Fibroblast of gingiva (primary cell): ENCODE measurements at places on chromosomes 11 and 22.
A peak's percentile ranks its signal among the peaks of the same experiment; 100 is the strongest.

- DNase-seq = no peak
These were observed 131.0 kb upstream of the LDLRAD3 start for GRCh38 chr11:35812828-35813227.

DNA sequence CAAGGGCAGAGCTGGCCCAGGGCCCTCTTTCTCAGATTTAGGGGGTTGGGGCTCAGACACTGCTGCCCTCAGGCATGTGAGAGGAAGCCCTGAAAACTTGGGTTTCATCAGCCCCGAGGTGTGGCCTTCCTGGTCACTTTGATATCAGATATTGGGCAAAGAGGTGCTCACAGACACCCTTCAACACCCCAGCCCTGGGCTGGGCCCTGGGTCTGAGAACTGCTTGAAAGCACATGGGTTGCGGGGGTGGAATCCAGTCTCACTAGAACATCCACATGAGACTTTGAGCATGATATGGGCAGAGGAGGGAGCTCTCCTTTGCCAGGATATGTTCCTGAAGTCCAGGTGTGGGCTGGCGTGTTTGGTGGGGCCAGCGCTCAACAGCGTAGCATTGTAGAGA is 10.4 kb downstream of the DGAT2 start:
- no peak for DNase-seq

DNA sequence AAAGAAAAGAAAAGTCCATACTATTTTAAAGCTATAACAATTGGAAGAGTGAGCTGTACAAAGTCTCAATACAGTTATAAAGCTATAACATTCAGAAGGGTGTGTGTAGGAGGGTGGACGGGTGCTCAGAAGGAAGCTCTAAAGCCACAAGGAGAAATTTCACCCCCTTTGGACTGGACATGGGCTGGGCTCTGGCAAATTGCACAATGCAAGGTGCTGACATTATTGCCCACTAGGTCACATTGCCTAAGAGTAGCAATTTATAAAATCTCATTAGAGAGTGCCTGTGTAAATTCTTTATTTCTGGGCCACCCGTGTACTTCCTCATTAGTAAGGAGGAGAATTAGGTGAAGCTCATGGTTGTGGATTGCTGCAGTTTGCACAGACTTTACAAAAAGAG is 5.7 kb upstream of the APOBEC3A start:
- DNase-seq = peak; percentile 0

- DNase-seq = no peak
These were observed 15.3 kb downstream of the MACROD1 start for GRCh38 chr11:64150481-64151239.

DNA sequence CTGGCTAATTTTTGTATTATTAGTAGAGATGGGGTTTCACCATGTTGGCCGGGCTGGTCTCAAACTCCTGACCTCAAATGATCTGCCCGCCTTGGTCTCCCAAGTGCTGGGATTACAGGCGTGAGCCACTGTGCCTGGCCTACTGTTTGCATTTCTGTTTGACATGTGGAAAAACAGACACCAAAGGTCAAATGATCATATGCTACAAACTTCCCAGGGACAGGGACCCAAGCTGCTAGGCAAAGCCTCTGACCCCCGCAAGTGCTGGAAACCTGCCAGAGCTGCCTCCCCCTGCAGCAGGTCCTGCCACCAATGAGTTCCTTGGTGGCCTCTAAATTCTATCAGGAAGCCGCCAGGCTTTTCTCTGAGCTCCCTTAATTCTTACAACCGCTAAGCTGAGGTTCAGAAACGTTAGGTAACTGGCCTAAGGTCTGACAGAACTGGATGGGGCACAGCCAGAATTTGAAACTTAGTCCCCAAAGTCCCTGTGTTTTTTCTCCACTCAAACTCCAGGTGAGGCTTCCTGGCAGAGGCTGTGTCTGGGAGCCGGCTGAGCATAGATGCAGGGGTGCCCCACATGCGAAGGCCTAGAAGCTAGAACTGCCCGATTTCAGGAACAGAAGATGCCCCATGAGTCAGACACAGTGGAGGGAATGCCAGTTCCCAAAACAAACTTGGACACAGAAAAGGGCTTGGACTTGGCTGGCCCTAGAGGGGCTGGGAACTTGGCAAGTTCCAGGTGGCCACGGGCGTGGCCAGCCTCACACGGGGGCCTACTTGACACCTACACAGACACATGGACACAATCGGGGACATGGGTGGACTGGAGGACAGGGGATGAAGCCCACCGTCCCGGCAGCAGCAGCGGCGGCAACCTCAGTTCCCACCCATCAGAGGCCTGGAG is 7.4 kb downstream of the CSNK1E start:
- DNase-seq = peak; percentile 67

- peak; percentile 89 for DNase-seq
These were observed at the start of gene FADS3 for GRCh38 chr11:61891331-61892084. Gene FADS3, minus strand, starts transcription at chr11:61891545. Its CDS starts 164 bp downstream, at chr11:61891381.

GRCh38 chr11:72631806-72632731 is 42.2 kb downstream of the PDE2A start:
- DNase-seq = no peak

DNA sequence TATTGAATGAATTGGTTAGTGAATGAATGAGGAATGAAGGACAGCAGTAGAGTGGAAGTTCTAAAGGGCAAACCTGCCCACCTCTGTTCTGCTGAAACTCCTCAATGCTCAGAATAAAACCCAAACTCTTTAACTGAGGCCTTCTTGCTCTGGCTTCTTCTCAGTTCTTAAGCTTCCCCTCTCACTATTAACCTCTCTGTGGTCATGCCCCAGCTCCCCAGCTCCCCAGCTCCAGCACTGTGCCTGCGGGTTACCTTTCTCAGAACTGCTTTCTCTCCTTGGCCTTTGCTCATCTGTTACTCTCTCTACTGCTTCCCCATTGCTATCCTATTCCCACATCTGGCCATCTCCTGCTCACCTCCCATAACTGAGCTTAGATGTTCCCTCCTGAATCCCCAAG is 137.4 kb downstream of the NXPE2 start:
- DNase-seq = no peak

GRCh38 chr22:26542831-26543230 is 30.6 kb upstream of the TFIP11 start:
- no peak for DNase-seq

- no peak for DNase-seq
These were observed 17.9 kb downstream of the CAPN5 start for GRCh38 chr11:77084581-77085191.

DNA sequence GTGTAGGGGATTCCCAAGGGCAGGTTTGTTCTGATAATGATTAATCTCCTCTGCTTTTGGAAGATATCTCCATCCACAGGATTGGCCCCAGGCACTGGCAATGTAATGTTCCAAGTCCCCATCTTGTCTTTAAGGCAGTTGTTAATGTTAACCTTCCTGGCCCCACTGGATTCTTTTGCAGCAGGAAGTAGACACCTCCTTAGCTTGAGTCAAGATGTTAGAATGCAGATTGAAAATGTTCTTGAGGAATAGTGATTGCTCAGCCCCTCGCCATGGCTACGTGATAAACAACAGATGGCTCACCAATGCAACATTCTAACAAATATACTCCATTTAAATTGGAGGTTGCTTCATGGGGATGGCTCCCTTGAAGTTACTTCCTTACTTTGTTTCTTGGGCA is 7.3 kb downstream of the HEPHL1 start:
- peak; percentile 24 for DNase-seq

DNA sequence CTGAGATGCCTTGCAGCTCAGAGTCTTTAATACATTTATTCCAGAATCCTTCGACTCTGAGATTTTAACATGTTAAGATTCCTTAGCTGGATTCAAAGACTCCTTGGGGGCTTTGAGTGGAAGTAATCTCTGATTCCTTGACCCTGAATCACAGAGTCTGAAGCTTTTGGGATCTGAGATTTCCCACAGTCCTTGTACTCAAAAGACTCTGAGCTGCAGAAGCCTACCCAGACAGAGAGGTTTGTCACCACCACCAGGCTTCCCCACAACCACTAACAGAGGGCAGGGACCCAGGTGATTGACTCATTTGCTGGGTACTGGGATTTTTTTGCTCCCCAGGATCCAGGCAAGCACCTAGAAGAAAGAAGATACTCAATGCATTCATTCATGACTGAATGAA is 1.4 kb upstream of the SERPINH1 start:
- no peak for DNase-seq

DNA sequence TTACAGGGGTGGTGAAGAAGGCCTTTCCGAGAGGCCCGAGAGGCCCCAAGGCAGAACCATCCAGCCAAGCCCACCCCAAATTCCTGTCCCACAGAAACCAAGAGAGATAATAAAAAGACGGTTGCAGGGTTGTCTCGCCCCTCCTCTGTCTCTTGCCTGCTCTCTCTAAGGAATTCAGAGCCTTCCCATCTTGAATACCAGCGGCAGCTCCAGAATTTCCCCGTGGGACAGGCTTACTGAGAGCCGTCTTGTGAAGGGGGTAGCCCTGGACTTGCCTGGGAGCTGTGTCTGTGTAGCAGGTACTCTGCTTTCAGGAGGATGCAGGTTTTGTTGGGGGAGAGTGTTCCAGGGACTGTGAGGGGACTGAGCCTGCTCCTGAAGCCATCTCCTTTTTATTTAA is 9.6 kb upstream of the EIF3D start:
- DNase-seq = no peak

GRCh38 chr11:44573333-44573732 is 7.9 kb downstream of the CD82 start:
- no peak for DNase-seq

DNA sequence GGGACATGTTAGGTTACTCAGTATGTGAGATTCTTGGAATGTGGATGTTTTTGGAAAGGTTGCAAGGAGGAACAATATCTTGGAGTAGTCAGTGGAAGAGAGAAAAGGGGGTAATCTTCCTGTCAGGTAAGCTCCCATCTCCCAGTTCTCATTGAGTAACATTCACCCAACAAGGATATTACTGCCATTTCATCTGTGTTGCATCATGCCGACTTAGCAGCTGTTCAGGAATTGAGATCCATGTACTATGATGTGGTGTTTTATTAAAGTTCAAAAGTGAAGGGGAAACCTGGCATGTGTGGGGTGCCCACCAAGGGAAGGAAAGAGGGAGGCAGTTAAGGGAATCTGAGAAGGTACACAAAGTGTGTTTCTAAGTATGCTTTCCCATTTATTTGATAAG is 58.4 kb upstream of the RASSF10 start:
- no peak for DNase-seq

GRCh38 chr11:10786451-10786850 is 22.3 kb downstream of the EIF4G2 start:
- DNase-seq = no peak
